Stimulated activated CD8-positive, alpha-beta memory T cell treated with anti-CD3 and anti-CD28 coated beads, Interleukin-2, amount 100 ng/mL, for 48 hours (primary cell): ENCODE measurements at places on chromosomes 12 and 14.

DNA sequence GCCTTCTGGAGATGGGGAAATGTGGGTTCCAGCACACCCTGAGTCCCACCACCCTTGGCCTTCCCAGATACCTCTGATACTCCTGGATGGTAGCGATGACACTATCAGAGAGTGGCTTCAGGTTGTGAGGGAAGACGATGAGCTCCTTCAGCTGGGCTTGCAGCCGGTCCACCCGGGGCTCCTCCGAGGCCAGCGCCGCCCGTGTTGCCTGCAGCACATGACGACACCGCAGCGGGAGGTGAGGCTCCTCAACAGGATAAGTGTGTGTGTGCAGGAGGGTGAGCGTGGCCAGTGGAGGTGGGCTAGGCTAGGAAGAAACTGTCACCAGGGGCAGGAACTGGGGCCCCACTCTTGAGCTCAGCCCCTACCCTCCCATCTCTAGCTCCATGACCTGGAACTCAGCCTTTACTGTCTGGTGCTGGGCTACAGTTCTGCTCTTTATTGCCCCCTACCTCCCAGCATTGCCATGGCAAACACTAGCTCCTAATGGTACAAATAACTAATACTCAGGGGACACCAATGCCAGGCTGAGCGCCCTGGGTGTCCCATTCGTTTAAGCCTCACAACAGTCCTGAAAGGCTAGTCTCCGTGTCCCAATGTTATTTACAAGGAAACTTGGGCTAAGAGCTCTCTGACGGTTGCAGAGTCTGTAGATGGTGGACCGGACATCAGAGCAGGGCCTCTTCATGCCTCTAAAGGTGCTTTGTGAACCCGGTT lies 64.1 kb downstream of the SYNE3 start:
- DNase-seq, result no peak

- no peak for DNase-seq
Observed at GRCh38 chr12:1566449-1567135, 27.8 kb downstream of the FBXL14 start.

DNA sequence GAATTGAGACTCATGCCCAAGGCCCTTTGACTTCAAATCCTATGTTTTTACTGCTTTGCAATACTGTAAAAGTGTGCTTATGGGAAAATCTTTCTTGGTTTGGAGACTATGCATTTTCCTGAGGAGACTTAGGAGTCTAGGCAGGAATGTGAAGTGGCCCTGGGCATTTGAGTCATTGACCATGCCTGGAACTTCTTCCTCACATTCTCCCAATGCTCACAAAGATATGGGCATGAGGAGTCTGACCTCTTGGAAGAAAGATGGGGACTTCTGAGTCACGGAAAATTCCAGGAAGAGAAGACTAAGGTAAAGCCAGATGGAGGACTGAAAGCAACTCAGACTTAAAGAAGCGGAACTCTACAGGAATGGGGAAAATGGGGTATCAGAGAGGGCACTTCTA lies 38.2 kb upstream of the ZNF641 start:
- no peak for DNase-seq

GRCh38 chr12:53005215-53005985 lies 856 bp upstream of the EIF4B start:
- DNase-seq, result no peak

DNA sequence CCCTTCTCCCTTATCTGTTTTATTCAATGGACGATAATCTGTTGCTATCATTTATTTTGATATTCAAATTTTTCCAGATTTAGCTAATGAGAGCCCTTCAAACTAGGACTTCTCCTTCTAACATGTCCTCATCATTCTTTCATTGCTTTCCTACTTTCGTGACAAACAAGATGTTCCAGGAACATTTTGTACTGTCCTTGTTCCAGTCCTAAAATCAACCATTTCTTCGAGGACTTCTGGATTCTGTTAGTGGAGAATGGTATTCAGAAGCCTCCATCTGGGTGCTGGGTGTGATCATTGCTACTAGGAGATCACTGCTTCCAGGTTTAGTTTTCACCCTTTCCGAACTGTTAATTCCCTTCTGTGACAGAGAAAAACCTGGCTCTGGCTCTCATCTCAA lies 29.5 kb upstream of the FBXO34 start:
- DNase-seq, result no peak

DNA sequence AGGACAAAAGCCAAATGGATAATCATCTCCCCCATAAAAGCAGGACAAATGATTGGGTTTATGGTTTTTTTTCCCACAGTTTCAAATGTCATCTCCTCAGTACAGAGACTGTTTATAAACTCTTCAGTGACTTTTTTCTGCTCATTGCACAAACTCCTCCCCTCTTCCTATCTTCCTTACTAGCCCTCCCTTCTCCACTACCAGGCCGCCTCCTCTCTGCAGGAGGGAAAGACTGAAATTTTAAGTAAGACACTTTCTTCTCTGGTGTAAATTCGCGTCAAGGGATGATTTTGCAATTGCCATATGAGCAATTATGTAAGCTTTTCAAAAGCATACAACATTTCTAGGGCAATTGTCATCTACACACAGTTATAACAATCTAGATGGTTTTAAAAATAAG lies 37.0 kb downstream of the BTG1 start:
- DNase-seq, result no peak

DNA sequence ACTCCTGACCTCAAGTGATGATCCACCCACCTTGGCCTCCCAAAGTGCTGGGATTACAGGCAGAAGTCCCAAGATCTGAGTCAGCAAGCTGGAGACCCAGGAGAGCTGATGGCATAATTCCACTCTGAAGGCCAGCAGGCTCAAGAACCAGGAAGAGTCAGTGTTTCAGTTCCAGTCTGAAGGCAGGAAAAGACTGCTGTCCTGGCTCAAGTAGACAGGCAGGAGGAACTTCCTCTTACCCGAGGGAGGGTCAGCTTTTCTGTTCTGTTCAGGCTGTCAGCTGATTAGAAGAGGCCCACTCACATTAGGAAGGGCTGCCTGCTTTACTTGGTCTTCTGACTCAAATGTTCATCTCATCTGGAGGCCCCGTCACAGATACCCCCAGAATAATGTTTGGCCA lies 206.0 kb upstream of the MYL2 start:
- no peak for DNase-seq

DNA sequence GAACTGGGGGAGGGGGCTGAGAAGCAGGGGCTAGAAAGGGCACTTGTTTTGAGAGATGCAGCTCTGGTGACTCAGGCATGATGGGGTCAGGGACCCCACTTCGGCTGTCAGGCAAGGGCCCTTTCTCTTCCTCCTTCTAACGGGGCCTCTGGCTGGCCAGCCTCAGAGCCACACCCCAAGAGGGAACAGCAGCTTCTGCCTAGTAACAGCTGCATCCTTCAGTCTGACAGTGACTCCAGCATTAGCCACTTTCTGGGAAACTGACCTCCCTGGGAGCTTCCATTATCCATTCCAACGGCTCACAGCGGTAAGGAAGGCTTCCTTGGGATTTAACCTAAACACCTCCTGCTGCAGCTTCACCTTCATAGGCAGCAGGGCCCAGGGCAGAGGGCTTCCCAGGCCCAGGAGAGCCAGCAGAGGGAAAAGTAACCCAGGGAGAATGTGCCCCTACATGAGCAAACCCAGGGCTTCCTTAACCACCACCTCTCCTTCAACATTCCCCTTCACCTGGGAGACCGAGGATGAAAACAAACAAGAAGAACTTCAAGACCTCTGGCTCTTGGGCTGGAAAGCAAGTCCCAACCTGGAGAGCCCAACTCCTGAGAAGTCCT lies 2.7 kb downstream of the NCKAP5L start:
- DNase-seq, result no peak

- DNase-seq, result no peak
Observed at GRCh38 chr12:77153706-77154105, 88.3 kb upstream of the E2F7 start.

- DNase-seq, result no peak
Observed at GRCh38 chr12:15995801-15996200, 84.7 kb downstream of the DERA start.

DNA sequence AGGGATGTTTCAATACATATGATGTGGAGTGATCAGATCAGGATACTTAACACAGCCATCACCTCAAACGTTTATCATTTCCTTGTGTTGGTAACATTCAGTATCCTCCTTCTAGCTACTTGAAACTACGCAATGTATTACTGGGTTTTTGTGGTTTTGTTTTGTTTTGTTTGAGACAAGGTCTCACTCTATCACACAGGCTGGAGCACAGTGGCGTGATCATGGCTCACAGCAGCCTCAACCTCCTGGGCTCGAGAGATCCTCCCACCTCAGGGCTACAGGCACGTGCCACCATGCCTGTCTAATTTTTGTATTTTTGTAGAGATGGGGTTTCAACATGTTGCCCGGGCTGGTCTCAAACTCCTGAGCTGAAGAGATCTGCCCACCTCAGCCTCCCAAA lies 70.2 kb upstream of the BCL11B start:
- no peak for DNase-seq

DNA sequence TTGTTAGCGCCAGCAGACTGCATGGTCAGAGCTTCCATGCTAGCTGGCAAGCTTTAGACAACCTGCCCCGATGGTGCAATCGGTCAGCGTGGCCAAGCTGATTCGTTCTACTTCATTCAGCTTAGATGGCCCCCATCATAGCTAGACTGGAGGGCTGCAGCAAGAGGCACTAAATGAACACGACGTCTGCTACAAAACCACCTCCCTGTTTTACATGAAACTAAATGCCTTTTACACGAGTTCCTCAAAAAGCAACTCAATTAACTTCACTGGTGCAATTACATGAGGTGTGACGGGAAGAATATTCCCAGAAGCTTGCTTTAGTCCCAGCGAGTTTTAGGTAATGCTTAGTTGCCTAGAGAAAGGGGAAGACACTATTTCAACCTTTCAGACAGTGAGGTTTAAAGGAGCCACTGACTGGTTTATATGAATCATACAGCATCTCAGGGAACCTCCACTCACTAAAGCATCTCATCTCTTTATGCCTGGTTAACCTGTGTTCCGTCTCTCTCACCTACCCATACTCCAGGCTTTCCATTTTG lies 8.4 kb downstream of the NIN start:
- DNase-seq, result no peak

- peak; percentile 72 for DNase-seq
Observed at GRCh38 chr12:132761032-132761920, at the start of gene ANKLE2. Gene ANKLE2, minus strand, starts transcription at chr12:132761832. Its CDS starts 34 bp downstream, at chr12:132761798.

- no peak for DNase-seq
Observed at GRCh38 chr12:49942921-49943624, 7.5 kb upstream of the AQP2 start.

DNA sequence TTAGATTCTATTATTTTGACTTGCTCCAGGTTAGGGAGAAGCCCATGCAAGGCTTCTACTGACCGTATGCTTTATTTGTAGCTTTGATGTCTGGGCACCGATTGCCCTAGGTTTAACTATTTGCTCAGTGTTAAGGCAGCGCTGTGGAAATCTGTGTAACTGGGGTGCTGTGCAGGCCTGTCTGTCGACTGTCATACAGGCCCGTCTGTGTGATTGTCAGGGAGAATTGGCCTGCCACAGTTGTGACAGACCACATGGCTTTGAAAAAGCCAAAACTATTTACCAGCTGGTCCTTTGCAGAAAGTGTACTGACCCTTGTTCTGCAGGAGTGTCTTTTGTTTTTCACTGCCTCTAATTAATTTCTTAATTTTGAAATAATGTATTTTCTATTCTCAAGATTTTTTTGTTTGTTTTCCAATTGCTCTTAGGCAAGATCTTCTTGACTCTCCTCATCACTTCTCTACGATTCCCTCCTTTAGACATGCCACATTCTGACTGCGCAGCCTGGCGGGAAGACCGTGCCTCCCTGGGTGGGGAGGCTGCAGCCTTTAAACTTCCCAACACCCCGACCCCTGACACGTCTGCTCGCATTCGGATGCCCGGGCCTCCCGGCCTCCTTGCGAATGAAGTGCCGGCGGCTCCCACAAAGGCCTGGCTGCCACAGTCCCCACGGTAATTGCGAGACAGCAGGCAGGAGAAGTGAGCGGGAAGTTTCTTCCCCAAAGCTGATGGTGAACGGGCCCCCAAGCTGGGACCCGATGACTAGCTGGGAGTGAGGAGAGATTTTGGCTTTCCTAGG lies 99.0 kb upstream of the EVL start:
- DNase-seq, result no peak

DNA sequence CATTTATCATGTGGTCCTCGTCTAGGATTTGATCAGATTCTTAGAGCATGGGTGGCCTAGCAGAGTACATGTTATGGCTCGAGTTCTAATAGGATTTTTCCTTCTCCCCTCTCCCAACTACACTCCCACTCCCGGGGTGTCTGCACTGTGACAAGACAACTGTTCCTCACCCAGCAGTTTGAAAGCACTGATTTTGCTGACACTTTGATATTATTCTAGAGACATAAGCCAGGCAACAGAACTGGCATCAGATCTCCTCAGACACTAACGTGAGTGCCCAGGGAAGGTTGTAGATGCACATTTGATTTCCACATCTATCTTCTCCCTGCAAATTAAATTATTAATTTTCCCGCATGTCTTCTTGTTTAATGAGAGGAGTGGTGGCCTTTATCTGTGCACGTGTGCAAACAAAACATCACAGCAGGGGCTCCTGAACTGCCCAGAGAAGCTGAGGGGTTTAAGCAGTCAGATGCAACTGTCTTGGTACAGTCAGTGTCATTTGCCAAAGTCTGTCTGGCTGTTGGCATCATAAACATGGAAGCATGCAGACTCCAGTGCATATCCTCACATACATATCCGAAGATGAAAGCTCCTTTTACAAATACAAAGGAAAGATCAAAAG lies 491.8 kb downstream of the NPAS3 start:
- no peak for DNase-seq

DNA sequence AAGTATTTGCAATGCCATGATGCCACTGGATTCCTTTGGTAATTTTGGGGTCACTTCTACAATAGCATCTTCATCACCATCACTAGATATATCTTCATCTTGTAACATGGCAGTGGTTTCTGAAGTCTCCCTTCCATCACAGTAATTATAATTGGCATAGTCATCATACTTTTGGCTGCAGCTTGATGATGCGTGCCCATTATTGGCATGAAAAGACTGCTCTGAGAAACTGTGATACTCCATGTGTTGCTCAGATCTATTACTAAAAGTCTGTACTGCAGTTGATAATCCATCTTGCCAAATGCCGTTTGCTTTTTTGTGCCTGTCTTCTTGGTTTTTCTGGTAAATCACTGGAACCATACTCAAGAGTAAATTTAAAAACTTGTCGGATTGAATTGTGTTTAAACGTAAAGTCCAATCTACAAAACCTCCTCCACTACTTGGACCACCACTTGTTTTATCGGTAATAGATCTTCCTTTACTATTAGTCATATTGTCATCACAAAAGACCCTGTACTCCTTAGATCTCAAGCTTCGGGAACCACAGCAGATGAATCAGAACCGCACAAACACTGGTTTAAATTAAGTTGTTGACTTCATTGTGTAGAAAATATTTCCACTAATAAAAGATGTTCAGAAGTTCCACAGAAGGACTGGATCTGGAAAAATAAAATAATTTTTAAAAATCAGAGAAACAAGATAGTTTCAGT lies 29.9 kb downstream of the SLC41A2 start:
- DNase-seq, result no peak

GRCh38 chr12:114711689-114712152 lies 27.7 kb upstream of the TBX3 start:
- no peak for DNase-seq

GRCh38 chr12:6324936-6325750 lies 14.7 kb downstream of the PLEKHG6 start:
- DNase-seq, result no peak
